ENCODE measurements at places on chromosomes 1 and 21. TPM values are rescaled to one million over a fixed set of nuclear protein-coding genes. Genes with fewer than 3 reads are reported as not detected.

HRNR gene
- not detected for total RNA-seq

TMEM52 gene
- total RNA-seq = 1.6 TPM

FAM110D gene
- 5.1 TPM for total RNA-seq

CELA2A gene
- total RNA-seq = not detected

PCP4L1 gene
- total RNA-seq = not detected

TMEM69 gene
- 25.6 TPM for total RNA-seq

CFHR4 gene
- not detected for total RNA-seq

SDCCAG8 gene
- 29.4 TPM for total RNA-seq

KMO gene
- total RNA-seq = not detected

COL24A1 gene
- total RNA-seq = not detected

SAMSN1 gene
- 5.3 TPM for total RNA-seq

UBL4B gene
- total RNA-seq = not detected

ZNF687 gene
- total RNA-seq = 17.9 TPM

CFAP57 gene
- 0.88 TPM for total RNA-seq

SLC35D1 gene
- 6.1 TPM for total RNA-seq

TNNT2 gene
- not detected for total RNA-seq

GIPC2 gene
- total RNA-seq = 9.6 TPM

SPATA45 gene
- total RNA-seq = not detected

PLA2G2D gene
- not detected for total RNA-seq

ANGPTL7 gene
- total RNA-seq = not detected

OR2L8 gene
- total RNA-seq = not detected

RNU1-3 gene
- total RNA-seq = 2,019 TPM

PRR9 gene
- not detected for total RNA-seq

MEX3A gene
- total RNA-seq = 26.6 TPM

VCAM1 gene
- total RNA-seq = 1.7 TPM

GBP6 gene
- not detected for total RNA-seq

PSRC1 gene
- total RNA-seq = 23.4 TPM

OR2AK2 gene
- total RNA-seq = not detected

MSH4 gene
- 0.09 TPM for total RNA-seq

ZNF695 gene
- total RNA-seq = 4.8 TPM

AMY1B gene
- not detected for total RNA-seq

ROR1 gene
- total RNA-seq = 10.9 TPM

LCE3D gene
- not detected for total RNA-seq

DEPDC1 gene
- 30.4 TPM for total RNA-seq

TRIM58 gene
- total RNA-seq = not detected

CR1L gene
- not detected for total RNA-seq

OR6K3 gene
- total RNA-seq = not detected

Measured in endothelial cell of umbilical vein (primary cell).